ENCODE measurements at places on chromosomes 6 and 20.

- DNase-seq = no peak
Observed at GRCh38 chr20:46122071-46122470, 4.0 kb downstream of the CD40 start.

- no peak for DNase-seq
Observed at GRCh38 chr6:98566126-98566525, 268.2 kb upstream of the POU3F2 start.

DNA sequence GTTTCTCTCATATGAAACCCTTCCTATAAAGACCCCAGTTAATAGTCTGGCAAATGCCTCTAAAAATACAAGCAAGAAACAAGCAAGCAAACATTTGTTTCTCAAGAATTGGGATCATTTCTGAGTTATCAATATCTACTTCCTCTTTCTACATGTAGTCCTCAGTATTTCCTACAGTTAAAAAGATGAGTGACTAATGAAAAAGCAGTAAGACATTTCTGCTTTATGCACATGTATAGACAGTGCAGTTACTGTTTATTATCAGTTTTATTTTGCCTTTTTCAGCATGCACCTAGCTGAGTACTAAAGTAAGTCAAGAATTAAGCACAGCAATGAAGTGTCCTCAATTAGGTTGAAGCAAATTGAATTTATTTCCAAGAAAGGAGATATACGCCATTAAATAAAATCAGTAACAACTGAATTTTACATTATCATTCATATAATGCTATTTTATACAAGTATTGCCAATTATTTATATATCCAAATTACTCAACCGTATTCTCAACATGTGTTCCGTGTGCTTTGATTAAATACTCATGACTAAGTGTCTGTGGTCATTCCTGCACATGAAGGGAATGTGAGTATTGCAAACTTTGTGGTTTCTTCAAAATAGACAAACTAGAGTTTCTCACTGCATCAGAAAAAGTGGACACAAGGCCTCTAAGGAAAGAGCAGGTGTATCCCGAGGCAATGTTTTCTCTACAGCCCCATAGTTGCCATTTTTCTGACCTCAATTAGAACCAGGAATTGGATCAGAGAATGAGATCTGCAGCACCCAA, 159.3 kb upstream of the MARCKS start:
- DNase-seq = peak; percentile 88

DNA sequence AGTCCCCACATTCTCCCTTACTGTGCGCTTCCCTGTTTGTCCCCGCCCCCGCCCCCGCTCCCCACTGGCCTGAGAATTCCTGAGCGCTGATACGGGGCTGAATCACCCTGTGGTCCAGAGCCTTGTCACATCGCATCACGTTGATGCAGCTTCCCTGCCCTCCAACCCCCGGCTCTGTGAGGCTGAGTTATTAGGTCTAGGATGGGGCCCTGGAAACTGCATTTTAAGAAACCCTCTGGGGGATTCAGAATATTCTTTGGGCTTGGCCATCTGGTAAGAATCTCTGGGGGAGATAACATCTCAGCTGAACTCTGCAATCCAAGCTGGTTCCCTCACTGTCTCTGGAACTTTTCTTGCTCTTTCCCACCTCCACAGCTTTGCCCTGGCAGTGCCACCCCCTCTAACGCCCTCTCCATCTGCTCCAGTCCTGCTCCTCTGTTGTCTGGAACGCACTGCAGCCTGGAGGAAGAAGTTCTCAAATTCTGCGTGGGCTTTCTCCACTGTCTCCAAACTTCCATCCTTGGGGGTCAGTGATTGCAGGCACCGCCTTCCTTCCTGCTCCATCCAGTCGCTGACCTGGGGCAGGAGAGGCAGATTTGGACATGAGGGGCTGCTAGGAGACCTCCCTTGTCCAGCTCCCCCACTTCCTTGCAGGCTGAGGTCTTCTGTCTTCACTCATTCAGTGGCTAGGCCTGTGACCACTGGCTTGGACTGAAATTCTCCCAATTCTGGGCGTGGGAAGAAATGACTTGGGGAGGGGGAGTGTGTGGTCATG, 42.6 kb downstream of the KIAA1755 start:
- peak; percentile 33 for DNase-seq

- DNase-seq = no peak
Observed at GRCh38 chr6:5990786-5991185, 15.9 kb downstream of the NRN1 start.

DNA sequence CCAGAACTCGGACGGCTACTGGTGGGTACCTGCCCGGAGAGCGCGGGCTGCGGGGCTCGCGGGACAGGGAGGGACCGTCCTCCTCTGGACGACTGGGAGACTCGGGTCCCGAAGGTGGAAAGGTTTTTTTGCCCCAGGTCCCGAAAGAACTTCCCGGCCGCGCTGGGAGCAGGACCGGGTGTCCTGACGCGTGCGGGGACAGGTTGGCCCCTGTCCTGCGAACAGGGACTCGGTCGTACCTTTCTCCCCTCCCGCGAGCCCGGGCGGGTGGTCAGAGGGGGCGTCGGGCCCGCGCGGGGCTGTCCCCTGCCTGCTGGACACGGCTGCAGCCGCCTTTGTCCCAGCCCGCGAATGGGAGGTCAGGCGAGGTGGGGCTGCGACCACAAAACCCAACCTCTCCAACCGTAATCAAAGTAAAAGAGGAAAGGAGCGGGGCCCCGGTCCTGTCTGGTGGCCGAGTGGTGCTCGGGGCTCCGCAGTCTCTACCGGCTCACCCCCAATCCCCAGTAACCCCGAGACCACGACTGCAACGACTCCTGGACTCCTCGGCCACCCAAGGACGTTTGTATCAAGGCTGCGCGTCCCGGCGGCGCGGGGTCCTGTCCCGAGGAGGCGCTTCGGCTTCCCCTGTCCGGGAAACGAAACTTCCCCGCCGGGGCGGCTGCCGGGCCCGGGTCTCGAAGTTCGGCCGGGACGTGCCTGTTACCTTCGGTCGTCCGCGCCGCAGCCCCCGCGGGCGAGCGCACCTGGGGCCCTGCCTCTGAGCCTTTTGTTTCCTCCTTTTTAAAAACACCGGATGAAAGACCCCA, 798 bp downstream of the DSP start:
- peak; percentile 71 for DNase-seq

Data from suppressor macrophage treated with lipopolysaccharide for 1 hour (primary cell).